ENCODE measurements at places on chromosomes 3 and 15.

DNA sequence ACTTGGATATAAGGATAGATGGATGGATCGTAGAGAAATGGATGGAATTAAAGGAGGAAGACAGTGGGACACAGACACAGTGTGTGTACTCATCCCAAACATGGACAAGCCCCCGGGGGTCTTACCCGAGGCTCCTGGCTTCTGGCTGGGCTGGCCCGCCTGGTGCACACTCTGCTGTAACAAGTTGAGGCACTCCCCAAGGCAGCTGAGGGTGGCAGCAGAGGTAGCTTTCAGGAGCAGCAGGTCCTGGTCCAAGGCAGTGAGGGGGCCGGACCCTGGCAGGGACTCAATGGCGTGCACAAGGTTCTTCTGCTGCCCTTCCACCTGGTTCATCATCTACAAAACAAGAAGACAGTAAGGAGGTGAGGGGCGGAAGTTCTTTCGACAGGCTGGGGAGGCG is 215.1 kb downstream of the STT3B start:
- DNase-seq, result no peak

DNA sequence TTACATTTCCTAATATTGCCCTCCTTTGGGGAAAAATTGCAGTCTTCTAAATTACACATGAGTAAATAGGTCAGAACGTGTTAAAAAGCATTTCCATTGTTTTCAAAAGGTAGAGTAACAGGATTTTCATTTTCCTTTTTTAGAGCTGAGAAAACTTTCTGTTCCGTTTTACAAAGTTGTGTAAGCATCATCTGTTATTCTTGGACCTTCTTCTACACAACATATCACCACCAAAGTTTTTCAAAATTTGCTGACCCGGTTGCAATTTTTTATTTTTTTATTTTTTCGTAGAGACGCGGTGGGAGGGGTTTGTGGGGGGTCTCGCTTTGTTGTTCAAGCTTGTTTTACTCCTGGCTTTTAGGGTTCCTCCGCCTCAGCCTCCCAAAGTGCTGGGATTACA is 1.1 kb downstream of the CCDC39 start:
- DNase-seq, result no peak

- DNase-seq, result no peak
These were observed 16.3 kb upstream of the MB21D2 start for GRCh38 chr3:192933779-192934460.

- no peak for DNase-seq
These were observed 50.7 kb upstream of the ACAN start for GRCh38 chr15:88752501-88752900.

GRCh38 chr15:92451225-92451825 is 57.6 kb downstream of the ST8SIA2 start:
- peak; percentile 9 for DNase-seq

DNA sequence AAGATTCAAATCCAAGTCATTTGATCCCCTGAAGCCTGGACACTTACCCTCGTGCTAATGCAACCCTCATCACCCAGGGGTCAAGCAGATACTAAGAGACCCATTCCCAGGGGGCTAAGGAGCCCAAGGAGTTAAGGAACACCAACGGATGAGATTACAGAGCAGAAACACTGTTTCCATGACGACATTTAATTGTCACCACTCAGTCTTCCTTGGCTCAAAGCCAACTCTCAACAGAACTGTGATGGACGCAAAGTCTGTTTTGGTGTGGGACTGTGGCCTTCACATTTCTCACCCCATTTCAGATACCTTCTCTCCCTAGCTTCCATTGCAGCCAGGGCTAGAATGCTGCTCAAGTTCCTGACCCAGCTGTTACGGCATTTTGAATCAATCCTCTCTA is 383.5 kb upstream of the WNT5A start:
- no peak for DNase-seq

GRCh38 chr3:133361011-133361410 is 38.8 kb upstream of the BFSP2 start:
- DNase-seq, result no peak

- no peak for DNase-seq
These were observed 387 bp downstream of the GNB4 start for GRCh38 chr3:179450901-179451264.

- no peak for DNase-seq
These were observed 31.4 kb downstream of the STARD5 start for GRCh38 chr15:81292523-81293001.

GRCh38 chr3:168709073-168709472 is 613.3 kb upstream of the GOLIM4 start:
- no peak for DNase-seq

GRCh38 chr3:157086060-157086750 is 73.7 kb downstream of the CCNL1 start:
- no peak for DNase-seq

- DNase-seq, result no peak
These were observed 150.6 kb downstream of the SI start for GRCh38 chr3:164927728-164928127.

DNA sequence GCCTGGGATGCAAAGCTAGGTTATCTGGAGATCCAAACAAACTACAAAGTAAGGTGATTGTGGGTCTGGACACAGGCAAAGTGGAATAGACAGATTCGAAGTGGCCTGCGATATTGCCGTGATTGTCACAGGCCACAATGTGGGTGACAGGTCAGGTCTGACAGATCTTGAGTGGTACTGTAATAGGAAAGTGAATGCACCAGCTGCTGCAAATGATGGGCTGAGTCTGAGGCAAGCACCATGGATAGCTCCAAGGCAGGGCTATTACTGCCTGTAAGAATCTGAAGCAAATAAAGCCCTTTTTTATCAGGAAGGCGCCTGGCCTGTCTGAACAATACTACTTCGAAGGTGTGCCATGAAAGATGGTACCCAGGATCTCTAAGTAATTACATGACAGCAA is 10.0 kb downstream of the ARMC8 start:
- DNase-seq, result no peak

GRCh38 chr15:90617668-90618097 is 88.0 kb downstream of the CRTC3 start:
- no peak for DNase-seq

GRCh38 chr15:28017423-28017924 is 81.6 kb downstream of the OCA2 start:
- DNase-seq, result no peak

DNA sequence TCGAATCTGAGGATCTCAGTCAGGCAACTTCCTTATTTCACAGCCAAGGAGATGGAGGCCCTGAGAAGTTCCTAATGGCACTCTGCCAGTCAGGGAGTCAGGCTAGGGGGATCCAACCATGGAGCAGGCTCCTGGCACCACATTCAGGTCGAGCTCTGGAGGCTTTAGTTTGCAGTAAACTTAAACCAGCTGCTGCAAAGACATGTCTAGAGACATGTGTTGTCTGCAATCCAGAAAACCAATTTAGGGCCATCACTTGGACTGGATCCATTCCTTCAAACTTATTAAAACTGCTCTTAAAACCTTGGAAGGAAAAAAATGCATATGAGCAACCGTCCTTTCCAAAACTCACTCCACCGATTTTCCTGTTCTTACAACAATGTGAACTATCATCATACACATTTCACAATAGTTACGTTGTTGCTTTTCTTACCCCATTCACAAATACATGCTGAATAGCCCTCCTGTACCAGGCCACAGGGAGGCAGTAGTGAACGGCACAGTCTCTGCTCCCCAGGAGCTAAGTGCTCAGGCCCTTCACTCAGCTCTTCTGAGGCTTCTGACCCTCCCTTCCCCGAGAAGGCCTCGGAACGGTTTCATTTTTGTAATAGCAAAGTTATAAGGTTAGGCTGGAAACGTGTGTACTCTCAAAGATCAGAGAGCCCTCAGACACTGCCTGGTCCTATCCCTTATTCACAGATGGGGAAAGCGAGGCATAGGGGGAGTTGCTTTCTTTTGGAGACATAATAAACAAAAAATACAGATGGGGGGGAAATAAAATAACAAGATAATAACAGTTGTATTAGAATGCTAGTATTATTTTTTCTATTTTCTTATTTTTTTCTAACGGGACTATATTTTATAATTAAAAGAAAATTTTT is 20.1 kb downstream of the RFT1 start:
- no peak for DNase-seq

DNA sequence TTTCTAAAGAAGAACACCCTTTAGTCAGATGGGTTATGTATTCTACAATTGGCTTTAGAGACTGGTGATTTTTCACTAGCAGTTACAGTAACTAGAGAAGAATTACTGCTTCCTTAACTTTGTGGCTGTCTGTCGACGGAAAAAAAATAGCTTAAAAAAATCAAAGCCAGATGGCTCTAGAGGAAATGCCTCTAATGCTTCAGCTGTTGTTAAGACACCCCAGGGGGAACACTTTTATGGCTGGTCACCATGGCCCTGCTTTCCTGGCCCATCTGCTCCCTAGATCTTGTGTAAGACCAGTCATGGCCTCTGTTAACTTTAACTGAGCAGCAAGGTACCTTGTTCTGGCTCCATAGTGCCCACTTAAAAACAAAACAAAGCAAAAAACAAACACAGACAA is 198.6 kb upstream of the PLSCR5 start:
- DNase-seq, result peak; percentile 63

DNA sequence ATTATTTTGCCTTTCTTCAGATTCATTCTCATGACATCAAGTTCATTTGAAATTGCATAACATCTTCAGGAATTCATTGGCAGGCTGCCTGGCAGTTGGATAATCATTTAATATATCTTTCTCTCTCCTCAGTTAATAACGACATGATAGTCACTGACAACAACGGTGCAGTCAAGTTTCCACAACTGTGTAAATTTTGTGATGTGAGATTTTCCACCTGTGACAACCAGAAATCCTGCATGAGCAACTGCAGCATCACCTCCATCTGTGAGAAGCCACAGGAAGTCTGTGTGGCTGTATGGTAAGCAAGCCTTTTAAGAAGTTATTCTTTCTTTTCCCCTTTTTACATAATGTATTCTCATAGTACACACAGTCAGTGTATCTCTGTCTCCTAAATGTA is 38.2 kb downstream of the TGFBR2 start:
- DNase-seq, result no peak

DNA sequence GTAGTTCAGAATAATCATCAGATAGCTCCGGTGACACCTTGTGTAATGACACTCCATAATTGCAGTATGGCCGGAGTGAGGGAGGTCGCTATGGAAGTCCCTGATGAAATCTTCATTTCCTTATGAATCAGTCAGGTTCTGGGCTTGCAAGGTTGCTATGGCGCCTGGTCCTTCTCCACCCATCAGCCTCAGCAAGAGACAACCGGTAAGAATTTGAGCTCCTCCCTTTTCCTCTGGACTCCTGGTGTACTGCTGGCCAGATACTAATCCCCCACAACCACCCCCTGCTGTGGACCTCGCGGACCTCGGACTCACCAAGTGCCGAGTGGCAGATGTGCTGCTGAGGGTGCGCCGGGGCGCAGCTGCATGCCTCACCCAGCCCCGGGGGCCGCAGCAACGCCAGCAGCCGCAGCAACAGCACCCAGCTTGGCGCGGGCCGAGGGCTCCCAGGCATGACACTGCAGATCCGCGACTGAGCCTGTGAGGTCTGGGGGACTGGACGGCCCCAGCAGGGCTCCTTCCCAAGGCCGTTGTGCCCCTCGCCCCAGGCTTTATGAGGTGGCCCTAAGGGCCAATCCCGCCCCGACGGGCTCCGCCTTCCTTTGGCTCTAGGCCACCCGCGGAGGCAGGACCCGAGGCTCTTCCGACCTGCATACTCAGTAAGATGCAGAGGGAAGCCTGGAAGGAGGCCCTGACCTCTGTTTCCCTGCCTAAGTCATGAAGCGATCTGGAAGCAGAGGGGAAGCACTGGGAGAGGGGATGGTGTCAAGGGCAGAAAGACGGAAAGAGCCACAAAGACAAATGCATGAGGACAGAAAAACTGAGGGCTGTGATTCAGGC is at the start of gene TIMP4:
TSS of gene TIMP4 (minus strand) at position 526 of the 840 bp plus-strand sequence. CDS start at position 454, 72 bp downstream.
- no peak for DNase-seq

GRCh38 chr3:69460034-69460433 is 74.1 kb upstream of the FRMD4B start:
- no peak for DNase-seq

GRCh38 chr3:4270720-4271119 is 32.4 kb upstream of the SETMAR start:
- no peak for DNase-seq

DNA sequence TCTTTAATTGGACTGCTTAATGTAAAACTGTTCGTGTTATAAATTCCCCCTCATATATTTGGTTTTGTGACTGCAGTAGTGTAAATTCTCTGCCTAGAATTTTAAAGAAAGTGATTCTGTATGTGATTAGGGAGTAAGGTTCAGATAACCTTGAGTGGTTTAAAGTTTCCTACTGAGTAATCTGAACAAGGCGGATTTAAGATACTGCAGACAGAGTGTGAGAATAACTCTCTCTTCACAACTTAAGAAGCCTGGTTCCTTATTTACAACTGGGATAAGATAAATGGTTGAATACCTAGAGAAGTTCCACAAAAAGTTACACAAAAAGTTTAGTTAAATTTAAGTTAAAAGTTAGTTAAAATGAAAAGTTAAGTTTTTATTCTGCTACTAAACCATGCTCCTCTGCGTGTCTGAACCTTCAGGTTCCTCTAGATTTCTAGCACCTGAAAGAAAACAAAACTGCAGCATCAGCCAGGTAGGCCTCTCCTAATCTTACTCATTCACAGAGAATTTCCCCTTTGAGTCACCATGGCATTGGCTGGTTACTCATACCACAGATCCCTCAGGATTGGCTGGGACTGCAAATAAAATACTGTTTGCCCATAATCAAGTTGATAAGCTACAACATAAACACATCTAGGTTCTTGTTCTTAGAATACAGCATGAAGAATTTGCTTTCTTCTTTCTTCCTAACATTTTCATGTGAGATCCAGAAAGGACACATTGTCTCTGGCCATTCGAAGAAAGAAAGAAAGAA is at the start of gene ARL14:
TSS of gene ARL14 (plus strand) at position 614 of the 757 bp plus-strand sequence. CDS start 187 bp downstream, outside the sequence.
- DNase-seq, result no peak

- DNase-seq, result no peak
These were observed 64.5 kb downstream of the SMAD6 start for GRCh38 chr15:66766282-66767230.

DNA sequence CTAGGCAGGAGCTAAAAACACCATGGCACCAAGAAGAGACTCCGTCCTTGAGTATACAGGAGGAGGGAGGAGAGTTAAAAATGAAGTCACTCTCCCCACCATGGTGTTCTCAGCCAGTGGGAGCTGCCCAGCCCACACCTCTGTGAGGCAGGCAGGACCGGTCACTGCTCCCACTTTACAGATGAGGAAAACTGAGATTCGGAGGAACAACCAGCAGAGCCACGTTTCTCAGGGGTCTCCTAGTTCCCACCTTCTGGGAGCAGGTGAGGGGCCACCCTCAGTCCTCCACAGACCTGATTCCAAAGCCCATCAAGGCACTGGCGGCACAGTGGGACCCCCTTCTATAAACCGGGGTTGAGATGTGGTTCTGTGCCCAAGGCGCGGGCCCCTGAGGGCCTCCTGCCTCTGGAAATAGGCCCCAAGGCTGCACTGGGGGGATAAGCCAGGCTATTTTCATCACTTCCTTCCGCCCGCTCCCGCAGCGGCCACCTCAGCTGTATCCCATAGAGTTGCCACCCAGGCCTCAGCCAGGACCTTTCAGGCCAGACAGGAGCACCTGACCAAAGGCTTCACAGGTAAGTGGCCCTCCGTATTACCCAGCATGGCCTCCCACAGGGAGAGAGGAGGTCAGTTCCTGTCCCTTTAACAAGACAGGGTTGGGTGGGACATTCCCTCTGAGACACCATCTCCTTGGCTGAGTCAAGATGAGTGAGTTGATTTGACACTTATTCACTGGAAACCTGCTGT is at the start of gene GP9:
TSS of gene GP9 (plus strand) at position 504 of the 747 bp plus-strand sequence. CDS start 961 bp downstream, outside the sequence.
- no peak for DNase-seq
